Sigmoid colon (tissue), 7 donors: ENCODE measurements at places on chromosomes 2 and 18. TPM values are rescaled to one million over a fixed set of nuclear protein-coding genes. Genes with fewer than 3 reads are reported as not detected.

GRCh38 chr2:86000938-86001312 lies 104.8 kb downstream of the POLR1A start:
- no peak for DNase-seq

DNA sequence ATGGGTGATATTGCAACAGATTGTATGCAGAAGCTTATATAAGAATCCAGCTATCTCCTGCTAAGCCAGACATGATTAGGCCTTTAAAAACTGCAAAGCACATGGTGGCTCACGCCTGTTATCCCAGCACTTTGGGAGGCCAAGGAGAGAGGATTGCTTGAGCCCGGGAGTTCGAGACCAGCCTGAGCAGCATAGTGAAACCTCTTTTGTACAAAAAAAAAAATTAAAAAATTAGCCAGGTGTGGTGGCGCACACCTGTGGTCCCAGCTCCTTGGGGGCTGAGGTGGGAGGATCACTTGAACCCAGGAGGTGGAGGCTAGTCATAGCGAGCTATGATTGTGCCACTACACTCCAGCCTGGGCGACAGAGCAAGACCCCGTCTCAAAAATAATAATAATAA lies 204.6 kb downstream of the TNS1 start:
- peak; percentile 48 for DNase-seq

- DNase-seq: no peak
These were observed 14.0 kb downstream of the MBD2 start for GRCh38 chr18:54210463-54210862.

The STPG4 gene
- total RNA-seq: 0.66 TPM
